ENCODE measurements at places on chromosomes 11 and 22.

DNA sequence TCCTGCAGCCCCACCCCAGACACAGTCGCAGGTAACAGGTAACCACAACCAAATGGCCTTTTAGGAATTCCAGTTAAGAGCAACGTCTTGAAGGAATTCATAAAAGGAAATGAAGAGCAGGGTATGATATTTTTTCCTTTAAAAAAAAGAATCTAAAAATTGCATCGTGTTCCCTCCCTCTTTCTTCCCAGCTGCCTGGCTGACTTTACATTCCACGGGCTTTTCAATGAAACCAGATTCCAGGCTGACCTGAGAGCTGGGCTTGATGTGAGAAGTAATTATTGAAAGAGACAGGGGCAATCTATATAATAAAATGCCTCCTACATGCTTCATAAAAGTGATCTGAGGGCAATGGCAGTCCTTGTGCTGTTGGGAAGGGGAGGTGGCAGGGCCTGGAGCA is 57.3 kb upstream of the EIF3D start:
- DNase-seq, result no peak

DNA sequence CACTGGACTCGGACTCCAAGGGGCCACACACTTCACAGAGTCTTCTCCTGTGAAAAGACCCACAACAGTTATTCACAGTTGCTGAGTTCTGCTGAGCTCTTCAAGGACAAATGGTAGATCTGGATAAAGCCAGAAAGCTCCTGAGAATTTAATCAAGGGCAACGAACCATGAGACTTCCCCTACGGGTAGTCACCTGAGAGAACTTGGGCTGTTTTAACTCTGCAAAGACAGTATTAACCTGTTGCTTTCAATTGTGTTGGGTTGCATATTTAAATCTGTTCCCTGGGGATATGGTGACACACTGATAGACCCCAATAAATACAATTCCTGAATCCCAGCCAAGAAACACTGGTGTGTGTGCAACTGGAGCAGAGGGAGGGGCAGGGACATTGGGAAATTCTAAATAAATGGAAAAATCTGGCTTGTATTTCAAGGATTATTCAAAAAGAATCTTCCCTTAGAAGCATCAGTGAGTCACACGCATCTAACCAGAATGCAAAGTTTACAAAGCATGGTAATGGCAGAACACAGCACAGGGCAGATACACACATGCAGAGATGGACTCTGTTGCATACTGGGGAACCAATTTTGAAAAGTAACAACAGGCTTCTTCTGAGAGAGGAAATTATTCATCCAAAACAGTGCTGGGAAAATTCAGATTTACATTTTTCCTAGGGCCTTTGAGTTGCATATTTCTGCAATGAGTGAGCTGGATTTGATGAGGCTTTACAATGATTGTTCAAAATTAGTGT is 4.0 kb downstream of the KCNJ1 start:
- no peak for DNase-seq

GRCh38 chr11:67323526-67323925 is 20.2 kb downstream of the SSH3 start:
- DNase-seq, result no peak

DNA sequence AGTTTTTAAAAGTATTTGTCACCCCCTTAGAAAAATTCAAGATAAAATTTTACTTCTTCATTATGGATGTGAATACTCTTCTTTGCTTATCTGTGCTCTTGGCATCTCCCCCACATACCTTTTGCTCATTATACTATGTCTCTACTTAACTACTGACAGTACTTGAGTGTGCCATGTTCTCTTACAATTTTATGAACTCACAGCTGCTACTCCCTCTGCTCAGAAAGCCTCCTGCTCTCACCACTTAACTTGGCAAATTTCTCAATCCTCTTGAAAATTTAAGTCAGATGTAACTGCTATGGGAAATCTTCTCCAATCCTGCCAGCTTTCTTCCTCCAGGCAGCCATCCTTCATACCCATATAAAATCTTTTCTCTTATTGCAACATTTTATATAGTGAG is 163.4 kb downstream of the CNTN5 start:
- DNase-seq, result no peak

DNA sequence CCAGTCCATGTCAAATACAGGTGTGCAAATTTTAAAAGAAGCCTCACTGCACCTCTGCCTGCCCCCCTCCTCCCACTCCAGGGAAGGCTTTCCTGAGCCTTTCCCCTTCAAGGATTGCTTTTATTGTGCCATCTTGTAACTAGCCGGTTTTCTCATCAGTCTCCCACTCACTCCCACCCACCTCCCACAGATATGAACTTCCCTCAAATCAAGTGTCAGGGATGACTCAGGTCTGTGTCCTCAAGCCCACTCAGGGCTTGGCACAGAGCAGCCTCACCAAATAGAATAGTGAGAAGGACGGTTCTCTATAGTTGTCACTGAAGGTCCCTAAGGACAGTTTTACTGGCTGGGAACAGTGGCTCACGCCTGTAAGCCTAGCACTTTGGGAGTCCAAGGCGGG is 43.0 kb downstream of the THAP12 start:
- no peak for DNase-seq

DNA sequence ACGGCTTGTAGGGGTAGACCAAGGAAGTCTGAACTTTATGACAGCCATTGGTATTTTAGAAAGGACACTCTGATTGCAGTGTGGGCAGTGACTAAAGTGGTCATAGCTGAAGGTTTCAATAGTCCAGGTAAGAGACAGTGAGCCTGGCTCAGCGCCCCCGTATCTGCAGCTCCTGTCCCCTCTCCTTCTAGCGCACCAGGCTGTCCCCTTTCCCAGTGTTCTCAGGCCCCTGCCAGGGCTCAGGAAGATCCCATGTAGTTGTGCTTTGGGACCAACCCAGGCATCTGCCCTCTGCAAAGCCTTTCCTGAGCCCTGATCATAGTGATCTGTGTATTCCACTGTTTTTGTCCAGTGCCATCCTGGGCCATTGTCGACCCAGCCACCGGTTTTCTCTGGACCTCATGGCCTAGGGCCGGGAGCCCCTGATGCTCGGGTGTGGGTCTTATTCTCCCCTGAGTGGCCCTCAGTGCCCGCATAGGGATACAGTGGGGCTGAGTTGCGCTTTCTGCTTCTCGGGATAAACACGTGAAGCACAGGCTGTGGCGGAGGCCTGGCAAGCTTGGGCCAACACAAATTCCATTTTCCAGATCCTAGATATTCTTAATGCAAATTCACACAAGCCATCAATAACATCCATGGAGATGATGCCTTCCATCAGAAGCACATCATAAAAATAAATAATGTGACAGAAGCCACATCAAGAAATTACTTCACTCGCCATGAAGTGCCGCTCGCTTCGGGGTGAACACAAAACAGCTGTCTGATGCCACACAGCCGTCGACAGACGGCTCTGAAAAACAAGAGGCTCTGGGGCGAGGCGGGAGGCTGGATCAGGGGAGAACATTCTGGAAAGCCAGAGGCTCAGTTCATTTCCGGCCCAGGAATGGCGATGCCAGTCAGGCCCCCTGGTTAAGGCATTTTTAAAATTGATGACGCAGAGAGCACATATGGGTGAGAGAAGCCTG is 805.0 kb downstream of the TBC1D22A start:
- no peak for DNase-seq

DNA sequence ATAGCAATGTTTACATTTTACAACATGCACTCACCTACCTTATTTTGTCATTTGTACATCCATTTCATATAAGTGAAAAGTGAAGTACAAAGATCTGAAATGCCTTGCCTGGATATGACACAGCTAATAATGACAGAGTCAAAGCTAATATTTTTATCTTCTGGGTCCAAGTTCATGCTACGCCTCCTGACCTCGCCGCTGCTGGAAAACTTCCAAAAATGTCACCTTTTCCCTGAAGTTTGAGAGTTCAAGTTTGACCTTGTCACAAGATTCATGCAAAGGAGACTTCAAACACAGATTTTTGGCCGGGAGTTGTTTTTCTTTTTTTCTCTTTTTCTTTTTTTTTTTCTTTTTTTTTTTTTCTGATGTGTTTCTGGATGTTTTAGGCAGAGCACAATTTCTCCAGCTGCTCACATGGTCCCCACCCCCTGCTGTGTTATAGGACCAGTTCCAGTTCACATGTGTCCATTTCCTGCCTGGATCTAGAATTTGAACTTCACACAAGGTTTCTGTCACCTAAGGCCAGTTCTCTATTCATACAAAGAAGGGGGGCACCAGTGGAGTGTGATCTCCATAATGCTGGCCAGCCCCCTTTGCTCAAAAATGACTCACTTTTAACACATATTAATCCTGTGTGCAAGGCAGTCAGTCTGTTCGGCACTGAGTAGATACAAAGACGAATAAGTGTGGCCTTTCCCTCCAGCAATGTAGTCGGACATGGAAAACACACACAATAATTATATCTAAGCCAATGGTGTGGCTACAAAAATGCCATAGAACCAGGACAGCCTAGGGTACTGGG is 546.8 kb downstream of the BUD13 start:
- DNase-seq, result no peak

- no peak for DNase-seq
Measured at GRCh38 chr11:120709808-120710207, 198.3 kb downstream of the GRIK4 start.

- no peak for DNase-seq
Measured at GRCh38 chr11:74860743-74861142, 88.1 kb downstream of the XRRA1 start.

DNA sequence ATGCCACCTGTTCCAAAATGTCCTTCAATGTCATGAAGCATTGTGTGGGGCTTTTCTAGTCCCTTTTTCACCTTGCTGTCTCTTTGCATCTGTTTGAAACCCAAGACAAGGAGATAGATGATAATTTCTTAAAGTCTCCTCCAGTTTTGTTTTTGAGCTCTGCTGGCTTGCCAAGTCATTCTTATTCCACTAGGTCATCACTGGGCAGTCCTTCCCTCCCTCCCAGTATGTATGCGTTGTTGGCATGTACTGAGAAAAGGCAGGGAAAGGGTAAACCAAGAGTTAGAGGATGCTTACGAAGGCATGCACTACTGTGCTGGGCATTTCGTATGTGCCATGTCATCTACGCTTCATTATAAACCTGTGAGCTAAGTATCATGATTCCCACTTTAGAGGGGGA is 78.6 kb downstream of the PARVA start:
- no peak for DNase-seq

- DNase-seq, result peak; percentile 39
Measured at GRCh38 chr11:106021181-106021966, 666 bp downstream of the MSANTD4 start.

DNA sequence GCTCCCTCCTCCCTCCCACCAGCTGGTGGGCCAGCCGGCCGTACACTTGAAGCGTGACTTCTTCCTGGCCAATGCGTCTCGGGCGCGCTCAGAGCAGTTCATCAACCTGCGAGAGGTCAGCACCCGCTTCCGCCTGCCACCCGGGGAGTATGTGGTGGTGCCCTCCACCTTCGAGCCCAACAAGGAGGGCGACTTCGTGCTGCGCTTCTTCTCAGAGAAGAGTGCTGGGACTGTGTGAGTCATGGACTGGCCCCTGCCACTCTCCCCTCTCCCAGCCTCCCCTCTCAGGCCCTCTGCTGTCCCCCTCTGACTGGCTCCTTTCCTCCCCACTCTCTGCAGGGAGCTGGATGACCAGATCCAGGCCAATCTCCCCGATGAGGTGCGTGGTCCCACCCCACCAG is 24.7 kb downstream of the CAPN1 start:
- DNase-seq, result no peak

DNA sequence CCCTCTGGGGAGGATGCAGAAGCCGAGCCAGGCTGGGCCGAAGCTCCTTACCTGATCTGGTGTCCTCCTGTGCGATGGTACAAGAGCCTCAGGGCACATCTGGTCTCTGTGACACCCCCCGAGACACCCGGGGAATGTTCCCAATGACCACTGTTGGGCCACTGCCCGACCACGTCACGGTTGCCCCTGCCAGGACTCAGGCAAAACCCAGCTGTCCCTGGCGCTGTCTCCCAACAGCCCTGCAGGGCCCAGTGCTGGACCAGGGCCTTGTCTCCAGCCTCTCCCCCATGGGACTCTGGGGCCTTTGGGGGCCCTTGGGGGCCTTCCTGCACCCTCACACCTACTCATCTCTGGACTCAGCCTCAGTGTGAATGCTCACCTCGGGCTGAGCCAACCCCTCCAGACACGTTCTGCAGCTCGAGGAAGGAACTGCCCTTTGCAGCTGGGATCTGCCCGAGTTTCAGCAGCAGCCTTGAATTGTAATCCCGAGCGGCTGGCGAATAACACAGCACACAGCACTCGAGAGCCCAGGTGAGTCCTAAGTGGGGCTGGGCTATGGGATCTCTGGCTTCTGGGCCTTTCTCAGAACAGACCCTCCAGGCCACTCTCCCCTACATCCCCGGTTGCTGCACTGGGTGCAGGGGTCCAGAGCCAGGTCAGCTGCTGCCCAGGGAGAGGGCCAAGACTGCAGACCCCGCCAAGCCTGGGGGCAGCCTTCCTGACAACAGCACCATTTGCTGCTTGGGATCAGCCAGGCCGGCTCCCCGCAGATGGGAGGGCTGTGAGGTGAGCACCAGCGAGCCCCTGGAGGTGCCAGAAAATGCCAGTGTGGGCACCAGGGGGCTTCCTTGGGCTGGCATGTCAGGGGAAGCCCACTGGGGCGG is 39.8 kb downstream of the RTN4R start:
- DNase-seq, result no peak

DNA sequence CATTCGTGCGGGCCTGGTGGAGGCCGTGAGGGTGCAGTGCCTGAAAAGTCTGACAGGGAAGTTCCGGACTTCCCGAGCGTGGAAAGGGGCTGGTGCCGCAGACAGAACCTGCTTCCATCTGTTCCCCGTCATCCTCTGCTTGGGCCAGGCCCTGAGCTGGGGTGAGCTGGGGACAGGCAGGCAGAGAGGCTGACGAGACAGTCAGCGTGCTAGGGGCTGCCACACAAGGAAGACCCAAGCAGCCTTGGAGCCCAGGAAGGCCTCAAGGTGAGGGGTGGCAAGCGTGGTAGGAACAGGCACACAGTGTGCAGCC is 25.5 kb downstream of the NADSYN1 start:
- no peak for DNase-seq

GRCh38 chr11:128695539-128696221 is 1.8 kb downstream of the FLI1 start:
- peak; percentile 95 for DNase-seq

- peak; percentile 36 for DNase-seq
Measured at GRCh38 chr11:122334546-122335339, 218.7 kb upstream of the BLID start.

DNA sequence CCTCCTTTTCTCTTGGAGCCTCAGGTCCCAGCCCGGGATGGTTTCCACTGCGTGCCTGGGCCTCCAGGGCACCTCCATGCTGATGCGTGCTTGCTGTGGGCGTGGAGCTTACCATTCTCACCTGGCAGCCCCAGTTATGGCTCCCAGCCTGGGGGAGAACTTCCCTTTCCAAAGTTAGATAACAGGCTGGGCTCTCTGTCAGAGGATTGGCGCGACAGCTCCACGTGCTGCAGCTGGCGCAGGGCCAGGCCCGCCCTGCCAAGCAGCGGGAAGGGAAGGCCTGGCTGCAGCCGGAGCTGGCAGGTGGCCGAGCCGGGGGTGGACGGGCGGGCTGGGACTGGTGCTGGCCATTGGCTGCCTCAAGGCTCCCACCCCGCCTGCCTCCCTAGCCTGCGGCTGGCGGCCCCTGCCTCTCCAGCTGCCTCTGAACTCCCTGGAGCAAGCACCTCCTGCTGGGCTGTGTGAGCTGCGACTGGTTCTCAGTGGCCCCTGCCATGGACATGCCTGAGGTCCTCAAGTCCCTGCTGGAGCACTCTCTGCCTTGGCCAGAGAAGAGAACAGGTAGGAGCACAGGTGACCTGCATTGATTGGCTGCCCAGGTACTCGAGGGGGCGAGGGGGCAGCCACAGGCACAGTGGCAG is 14.6 kb upstream of the TEF start:
- DNase-seq, result peak; percentile 96
